ENCODE measurements at places on chromosomes 2 and 18.

GRCh38 chr2:234999740-235000425 is 48.1 kb downstream of the SH3BP4 start:
- DNase-seq = no peak

DNA sequence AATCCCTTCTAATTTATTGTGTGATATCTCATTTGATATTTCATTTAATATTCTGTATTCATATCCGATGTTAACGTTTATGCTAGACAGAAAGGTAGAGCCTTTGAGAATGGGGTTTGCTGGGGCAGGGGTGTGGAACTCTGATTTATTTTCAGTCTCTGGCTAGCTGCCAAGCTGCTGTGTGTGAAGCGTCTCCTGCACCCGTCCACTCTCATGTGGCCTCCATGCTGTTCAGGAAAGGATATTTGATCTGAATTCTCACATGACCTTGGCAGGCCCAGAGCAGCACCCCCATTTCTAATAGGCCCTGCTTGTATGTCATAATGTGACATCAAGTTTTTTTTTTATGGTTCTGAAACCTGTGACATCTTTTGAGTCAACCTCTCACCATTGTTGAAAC is 1.6 kb downstream of the IL1R1 start:
- DNase-seq = no peak

DNA sequence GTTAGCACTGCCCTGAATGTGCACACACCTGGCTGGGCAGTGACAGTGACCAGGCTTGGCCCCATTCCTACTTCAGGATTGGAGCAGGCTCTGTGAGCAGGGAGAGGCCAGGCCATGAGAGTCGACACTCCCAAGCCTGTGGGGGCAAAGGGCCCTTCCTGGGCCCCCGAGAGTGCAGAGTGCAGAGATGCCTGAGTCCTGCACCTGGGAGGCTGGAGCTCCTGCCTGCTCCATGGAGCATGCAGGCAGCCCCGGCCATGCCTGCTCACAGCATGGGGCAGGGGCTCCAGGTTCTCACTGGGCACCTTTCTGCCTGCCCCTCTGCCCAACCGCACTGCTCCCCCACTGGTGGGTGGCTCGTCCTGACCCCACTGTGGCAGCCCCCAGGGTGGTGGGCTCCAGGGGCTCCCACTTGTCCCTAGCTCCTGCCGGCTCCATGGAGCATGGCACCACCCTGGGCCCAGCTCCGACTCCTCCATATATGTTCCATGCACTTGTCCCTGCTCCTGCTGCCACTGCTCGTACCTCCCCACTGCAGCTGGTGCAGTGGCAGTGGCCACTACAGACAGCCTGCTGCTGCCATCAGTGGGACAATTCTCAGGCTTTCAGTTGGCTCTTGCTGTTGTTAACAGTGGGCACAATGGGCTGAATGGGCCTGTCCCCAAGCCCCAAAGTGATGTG is 282.0 kb downstream of the RPRM start:
- DNase-seq = no peak

DNA sequence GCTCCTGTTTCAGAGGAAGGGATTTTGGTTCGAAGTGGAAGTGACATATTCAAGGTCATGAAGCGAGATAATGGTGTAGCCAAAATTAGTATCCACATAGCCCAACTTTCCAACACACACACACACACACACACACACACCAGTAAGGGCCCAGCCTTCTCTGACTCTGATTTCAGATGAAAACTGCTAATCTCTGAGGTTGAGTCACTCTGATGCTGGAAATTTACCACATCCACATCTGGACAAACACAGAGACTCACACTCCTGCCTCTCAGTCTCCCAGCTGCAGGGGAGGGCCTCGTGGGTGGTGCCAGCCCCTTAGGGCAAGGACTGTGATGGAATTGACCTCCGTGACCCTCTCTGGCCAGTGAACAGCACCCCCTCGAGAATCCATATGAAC is 29.0 kb upstream of the SLC35F6 start:
- no peak for DNase-seq

DNA sequence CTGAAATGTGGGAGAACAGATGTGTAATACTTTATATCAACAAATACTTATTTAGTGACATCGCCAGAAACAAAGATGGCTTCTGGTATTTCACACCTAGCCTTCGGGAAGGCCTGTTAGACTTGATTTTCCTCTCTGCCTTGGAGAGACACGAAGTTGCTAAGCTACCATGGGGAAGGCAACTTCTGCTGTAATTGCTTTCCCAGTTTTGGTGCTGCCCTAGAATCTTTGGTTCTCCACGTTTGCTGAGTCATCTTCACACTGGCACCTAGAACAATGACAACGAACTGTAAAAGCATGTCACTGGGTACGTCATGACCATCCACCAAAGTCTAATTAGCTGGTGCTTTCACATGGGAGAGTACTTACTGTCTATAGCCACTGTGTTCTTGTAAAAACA is 58.7 kb upstream of the ACTR3 start:
- no peak for DNase-seq

DNA sequence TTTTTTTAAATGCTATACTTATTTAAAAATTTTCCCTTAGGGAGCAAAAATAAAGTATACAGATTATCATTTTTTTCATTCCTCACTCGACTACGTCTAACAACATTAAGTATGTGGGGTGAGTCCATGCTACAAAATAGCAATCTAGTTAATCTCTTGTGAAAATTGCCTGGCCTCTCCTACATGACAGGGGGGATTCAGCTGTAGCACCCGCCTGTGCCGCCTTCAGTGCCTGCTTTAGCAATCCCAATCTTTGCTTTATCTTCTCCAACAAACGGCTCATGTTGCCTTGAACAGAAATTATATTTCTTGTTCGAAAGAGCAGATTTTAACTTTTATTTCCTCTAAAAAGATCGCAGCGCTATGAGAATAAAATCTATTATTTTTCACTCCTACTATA is 2.4 kb upstream of the SOX11 start:
- DNase-seq = no peak

DNA sequence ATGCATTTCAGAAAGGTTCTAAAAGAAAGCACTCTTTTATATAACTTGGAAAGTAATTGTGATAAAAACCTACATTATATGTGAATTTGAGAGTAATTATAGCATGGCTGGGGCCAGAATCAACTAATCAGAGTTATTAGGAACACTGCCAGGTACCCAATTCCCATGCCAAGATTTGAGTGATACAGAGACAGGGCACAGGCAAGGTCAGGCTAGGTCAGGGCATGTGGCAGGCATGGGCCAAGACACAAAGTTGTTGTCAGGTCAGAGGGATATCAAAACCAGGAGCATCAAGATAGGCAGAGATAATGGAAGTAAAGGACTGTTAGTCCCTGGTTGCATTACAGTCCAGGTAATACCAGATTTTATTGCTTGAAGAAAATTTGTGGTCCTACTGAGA is 87.4 kb downstream of the MYO3B start:
- no peak for DNase-seq

DNA sequence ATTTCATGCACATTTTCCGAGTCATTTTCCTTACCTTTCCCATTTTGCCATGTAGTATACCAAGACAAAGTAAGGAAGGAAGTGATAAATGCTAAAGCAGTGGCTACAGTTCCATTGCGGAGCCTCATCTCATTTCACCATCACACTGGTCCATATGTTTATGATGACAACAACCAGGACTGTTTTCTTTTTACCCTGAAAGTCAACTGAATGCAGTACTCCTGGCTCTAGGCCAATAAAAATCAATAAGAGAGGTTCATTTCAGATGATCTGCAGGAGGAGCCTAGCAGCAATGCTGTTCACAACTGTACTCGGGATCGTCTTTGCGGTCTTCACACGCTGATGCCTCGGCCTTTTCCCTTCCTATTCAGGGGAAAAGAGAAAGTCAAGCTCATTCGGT is 4.7 kb downstream of the MGAT4A start:
- no peak for DNase-seq

GRCh38 chr2:236561874-236562273 is 7.8 kb upstream of the ACKR3 start:
- DNase-seq = no peak

DNA sequence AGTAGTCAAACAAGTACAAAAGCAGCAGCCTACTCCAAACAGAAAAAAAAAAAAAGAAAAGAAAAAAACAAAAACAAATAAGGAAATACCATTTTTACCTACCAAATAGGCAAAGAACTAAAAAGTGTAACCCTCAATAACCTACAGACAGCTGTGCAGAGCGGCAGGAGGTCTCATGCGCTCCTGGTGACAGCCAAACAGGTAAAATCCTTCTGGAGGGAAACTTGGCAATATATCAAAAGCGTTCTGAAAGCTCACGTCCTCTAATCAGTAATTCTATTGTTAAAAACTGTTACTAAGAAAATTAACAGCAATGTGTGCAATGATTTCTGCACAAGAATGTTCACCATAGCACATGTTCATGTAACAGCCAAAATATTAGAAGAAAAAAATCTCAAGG is 105.6 kb downstream of the AFF3 start:
- DNase-seq = no peak

GRCh38 chr18:55354795-55355194 is 233.2 kb downstream of the TCF4 start:
- no peak for DNase-seq

DNA sequence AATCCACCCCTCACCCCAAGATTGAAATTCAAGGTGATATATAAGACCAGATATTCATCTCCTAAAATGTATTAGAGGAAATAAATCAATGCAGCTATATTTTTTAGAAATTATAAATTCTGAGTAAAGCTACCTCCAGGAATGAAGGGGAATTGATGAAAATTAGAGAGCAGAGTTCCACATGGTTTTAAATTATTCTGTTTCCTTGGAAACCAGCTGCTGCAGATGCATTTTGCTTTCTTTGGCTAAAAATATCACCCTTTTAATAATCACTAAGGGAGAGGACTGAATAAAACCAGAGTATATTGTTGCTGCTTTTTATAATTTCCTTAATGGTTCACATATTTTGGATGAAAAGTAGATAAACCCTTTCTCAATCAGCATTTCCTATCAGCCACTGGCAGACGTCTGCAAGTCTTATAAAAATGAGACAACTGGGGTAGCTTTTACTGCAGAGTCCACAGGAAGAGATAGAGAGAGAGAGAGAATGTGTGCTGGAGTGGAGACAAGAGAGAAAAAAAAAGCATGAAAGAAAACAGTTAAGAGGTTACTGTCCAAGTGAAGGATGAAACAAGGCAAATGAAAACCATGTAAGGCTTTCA is 2.0 kb downstream of the CSRNP3 start:
- no peak for DNase-seq

GRCh38 chr2:125638345-125638744 is 1017.6 kb upstream of the GYPC start:
- DNase-seq = no peak

DNA sequence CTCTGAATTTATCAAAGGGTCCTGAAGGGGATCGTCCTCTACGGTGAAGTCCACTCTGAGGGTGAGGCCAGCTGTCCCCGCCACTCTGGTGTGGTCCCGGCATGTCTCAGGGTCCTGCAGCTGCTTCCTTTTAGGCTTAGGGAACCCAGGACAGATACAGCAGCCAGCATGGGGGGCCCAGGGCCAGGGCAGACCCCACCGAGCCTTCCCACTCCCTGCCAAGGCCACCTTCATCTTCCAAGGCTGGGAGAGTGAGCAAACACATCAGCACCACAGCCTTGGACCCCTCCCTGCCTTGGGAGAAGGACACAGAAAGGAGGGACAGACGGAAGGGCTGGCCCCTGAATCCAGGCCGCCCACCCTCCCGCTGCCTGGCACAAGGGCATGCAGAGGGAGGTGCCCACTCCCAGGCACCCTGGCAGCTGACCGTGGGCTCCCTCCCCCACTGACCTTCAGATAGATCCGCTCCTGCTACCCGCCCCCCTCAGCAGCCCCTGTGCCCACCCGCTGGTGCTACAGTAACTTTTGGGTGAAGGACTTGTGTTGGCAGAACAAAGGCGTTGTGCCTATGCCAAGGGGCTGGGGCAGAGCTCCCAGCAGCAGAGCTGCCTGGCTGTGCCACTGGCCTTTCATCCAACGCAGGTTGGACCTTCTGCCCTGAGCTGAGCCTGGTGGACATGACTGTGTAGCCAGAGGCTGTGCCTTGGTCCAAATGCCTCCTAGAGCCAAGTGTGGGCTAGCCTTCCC is 7.6 kb downstream of the CYP26B1 start:
- DNase-seq = no peak

GRCh38 chr2:181991171-181991885 is 5.7 kb downstream of the PPP1R1C start:
- no peak for DNase-seq

DNA sequence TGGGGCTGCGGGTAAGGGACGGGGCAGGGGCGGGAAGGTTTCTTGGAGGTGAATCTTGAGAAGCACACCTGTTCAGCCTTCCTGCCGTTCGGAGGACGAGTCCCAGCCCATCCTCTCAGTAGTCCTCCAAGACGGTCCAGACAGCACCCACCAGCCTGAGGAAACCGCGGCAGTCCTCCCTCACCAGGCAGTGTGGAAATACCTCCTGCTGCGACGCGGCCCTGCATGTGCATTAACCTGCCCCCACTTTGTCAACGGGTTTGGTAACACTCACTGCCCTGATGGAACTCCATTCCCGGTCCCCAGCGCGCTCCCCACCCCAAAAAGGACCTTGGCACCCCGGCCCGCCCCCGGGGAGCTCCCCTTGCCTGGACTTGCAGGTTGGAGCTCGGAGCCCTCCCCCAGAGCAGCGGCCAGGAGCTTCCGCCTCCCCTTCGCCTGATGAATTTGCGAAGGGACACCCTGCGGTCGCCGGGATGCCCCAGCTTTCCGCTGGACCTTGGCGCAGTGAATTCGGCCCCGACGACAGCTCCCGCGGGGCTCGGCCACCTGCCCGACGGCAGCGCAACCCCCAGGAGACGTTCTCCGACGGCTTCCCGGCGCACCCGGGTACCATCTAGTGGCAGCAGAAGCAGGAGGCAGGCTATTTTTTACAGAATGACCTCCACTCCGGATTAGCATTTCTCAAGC is 31.5 kb downstream of the ACVR1C start:
- no peak for DNase-seq

- no peak for DNase-seq
Observed at GRCh38 chr2:46034535-46034934, 262.7 kb upstream of the EPAS1 start.

GRCh38 chr18:48719974-48720654 is 181.3 kb downstream of the CTIF start:
- DNase-seq = peak; percentile 74

- no peak for DNase-seq
Observed at GRCh38 chr2:182833084-182833854, 33.2 kb downstream of the FRZB start.

GRCh38 chr18:55404832-55405465 is 183.0 kb downstream of the TCF4 start:
- no peak for DNase-seq

GRCh38 chr2:176967911-176968450 is 244.6 kb upstream of the HNRNPA3 start:
- DNase-seq = no peak

DNA sequence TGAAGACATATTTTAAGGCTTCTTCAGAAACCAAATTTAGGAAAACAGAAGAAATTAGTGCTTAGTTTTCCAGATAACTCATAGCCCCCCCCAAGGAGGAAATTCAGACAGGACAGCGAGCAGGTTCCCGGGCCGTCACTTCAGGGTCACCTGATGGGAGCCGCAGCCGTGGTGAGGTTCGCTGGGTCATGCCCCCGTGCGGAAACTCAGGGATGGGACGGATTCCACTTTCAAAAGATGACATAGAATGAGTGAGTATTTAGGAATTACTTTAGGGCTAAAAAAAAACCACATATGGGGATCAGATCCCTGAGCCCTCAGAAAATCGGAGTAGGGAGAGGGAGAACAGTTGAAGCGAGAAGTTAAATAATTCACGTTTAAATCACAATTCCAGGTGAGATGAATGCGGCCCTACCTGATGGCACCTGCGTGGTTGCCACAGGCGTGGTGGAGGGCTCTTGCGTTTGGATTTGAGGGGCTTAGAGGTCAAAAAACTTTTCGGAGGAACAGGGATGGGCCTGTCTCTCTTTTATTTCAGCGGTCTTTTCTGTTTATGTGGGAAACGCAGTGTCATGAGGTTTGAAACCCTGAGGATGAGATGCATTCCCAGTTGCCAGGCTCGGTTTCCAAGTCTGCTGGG is 114.4 kb downstream of the NFATC1 start:
- DNase-seq = no peak
